ENCODE measurements at places on chromosomes 3 and 15.

DNA sequence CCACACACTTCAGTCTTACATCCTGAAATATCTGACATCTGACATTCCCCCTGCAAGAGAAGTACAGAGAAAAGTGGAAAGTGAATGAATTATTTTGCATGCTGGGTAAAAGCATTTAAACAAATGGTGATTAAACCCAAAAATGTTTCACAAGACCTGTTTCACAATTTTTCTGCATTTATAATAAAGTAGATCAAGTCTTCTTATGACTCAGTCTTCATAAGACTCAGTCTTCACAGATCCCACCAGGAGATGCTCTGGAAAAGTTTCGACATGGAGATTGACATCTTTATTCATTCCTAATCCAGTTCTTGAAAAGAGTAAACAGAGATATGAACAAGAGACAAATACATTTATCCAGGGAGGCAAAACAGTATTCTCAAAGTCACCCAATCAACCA lies 13.2 kb upstream of the EDC3 start:
- no peak for DNase-seq

DNA sequence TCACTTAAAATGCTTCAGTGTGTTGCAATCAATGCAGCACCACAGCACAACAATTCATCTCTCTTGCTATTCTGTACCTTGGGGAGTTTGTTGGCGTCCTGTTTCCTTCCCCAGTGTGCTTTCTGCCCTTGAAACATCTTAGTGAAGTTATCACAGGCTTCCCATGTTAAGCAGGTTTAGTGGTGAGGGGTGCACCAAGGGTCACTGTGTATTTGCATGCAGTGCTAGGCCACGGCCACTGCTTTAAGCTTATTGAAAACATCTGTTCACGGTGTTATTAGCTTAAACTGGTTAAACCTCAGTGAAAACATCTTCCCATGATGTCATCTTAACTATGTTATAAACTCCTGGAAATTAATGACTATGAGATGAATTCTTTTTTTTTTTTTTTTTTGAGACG lies 217.3 kb upstream of the GOLIM4 start:
- no peak for DNase-seq

DNA sequence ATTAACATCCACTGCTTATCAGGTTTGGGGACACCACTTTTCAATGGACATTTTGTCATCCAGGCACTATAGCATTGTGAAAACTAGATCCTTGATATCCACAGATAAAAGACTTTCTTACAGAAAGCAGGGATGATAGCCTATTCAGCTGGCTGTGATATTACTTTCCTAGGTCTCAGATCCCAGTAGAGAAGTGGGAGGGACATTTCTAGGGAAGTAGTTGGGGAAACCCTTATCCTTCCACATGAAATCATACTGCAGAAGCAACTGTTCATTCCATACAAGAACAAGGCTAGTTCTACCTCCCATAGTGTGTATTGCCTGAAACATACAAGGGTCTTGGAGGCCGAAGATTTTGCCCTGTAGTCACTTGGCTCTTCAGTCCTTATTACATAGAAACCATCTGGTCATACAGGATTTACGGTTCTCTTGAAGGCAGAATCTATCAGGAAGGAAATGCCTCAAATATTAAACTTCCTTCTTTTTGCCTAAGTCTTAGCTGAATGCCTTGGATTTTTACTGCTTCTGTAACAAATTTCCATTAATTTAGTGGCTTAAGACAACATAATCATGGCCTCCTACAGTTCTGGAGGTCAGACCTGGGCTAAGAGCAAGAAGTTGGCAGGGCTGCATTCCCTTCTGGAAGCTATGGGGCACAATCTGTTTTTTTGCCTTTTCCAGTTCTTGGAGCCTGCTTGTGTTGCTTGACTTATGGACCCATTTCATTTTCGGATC lies 119.4 kb downstream of the ECT2 start:
- no peak for DNase-seq

DNA sequence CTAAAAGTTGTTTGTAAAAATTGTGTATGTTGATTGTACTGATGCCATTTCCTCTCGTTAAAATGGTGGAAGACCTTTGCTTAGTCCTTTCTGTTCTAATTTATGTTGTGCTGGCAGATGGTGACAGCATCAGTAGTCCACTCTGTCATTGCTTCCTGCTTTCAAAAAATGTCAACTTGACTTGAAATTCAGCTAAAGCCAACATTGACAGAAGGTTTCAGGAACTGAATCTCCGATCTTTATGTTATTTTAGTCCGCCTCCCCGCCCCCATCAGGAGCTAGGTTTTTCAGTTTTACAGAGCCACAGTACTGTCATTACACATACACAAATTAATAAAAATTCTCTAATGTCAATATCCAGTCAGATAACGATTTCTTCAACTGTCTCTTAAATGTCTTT lies 1.5 kb downstream of the CEP63 start:
- DNase-seq, result no peak

DNA sequence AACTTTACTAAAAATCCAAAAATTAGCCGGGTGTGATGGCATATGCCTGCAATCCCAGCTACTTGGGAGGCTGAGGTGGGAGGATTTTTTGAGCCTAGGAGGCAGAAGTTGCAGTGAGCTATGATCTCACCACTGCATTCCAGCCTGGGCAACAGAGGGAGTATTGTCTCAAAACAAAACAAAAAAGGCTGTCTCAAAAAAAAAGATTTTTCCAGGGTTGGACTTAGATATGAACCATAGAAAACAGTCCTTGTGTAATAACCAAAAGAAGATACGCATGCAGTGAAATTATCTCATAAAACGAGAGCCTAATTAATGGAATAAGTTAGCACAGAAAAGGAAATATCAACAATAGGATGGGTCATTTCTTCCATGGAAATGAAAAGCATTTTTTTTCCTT lies 320.4 kb upstream of the RASGRP1 start:
- no peak for DNase-seq

DNA sequence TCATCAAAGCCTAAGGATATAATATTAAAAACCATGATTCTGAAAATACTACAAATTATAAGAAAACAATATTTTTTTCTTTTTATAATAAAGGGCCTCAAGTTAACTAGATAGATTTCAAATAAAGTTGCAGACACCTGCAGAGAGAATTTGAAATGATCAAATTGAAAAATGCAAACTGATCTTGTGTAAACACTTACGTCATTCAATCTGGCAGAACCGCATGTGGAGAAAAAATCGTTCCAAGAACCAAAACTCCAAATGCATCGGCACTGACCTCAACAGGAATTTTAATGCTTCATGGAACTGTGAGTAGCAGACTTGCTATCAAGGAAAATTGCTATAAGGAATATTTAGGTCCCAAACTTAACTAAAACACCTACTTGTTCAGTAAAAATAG lies 17.2 kb downstream of the CPA3 start:
- no peak for DNase-seq

- DNase-seq, result no peak
These were observed 33.6 kb downstream of the MYO5A start for GRCh38 chr15:52495125-52495524.

DNA sequence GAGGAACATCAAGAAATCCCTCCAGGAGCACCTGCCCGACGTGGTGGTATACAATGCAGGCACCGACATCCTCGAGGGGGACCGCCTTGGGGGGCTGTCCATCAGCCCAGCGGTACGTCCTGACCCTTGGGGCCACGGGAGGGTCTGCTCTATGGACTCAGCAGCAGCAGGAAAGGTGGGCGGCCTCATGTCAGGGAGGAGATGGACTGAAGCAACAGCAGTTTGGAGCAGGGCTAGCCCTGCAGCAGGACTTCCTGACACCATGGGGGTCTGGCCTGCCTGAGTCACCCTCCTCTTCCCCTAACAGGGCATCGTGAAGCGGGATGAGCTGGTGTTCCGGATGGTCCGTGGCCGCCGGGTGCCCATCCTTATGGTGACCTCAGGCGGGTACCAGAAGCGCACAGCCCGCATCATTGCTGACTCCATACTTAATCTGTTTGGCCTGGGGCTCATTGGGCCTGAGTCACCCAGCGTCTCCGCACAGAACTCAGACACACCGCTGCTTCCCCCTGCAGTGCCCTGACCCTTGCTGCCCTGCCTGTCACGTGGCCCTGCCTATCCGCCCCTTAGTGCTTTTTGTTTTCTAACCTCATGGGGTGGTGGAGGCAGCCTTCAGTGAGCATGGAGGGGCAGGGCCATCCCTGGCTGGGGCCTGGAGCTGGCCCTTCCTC lies 24.2 kb downstream of the HDAC11 start:
- DNase-seq, result no peak

DNA sequence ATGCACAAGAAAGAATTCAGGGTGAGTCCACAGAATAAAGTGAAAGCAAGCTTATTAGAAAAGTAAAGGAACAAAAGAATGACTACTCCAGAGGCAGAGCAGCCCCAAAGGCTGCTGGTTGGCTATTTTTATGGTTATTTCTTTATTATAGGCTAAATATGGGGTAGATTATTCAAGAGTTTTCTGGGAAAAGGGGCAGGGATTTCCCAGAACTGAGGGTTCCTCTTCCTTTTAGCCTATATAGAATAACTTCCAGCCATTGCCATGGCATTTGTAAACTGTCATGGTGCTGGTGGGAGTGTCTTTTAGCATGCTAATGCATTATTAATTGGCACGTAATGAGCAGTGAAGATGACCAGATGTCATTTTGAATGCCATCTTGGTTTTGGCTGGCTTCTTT lies 13.6 kb downstream of the GLDN start:
- DNase-seq, result no peak

- DNase-seq, result no peak
These were observed 46.4 kb downstream of the TMEM44 start for GRCh38 chr3:194586836-194587235.

- no peak for DNase-seq
These were observed 89.0 kb downstream of the DCUN1D1 start for GRCh38 chr3:182891364-182891763.

DNA sequence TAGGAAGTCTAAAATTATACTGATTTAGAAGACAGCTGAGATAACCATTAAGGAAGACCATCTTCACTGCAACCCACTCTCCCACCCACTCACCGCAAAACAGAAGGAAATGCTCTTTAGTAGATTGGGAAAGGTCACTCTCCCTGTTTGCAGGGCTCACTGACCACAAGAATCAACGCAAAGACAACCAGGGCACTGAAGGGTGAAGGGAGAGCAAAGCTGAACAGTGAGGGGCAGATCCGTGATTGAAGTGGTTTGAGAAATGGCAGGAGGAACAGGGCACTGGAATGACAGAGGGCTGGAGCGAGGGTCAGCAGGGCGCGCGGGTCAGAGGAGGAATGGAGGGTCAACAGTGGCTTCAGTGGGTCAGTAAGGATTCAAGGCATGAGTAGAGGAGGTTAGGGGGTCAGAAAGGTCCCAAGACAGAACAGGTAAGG lies 520 bp downstream of the MESD start:
- no peak for DNase-seq

DNA sequence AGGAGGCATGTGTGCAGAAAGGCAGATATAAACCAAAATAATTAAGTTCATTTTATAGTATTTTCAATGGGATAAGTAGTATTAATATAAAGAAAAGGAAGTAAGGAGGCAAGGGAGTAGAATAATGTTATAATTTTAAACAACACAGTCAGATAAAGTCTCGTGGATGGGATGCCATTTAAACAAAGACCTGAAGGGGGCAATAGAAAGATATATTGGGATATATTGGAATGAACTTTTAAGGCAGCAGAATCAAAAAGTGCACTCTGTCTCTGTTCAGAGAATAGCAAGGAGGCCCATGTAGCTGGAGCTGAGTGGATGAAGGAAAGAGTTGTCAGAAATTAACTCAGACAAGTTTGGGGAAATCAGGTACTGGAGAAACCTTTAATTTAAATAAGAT lies 158.7 kb downstream of the CGGBP1 start:
- DNase-seq, result no peak

- DNase-seq, result no peak
These were observed 68.8 kb upstream of the DLG1 start for GRCh38 chr3:197367081-197367780.

- peak; percentile 39 for DNase-seq
These were observed 51.0 kb downstream of the NKIRAS1 start for GRCh38 chr3:23865595-23866396.

- DNase-seq, result no peak
These were observed 57.6 kb upstream of the CHRM5 start for GRCh38 chr15:33910741-33911140.

DNA sequence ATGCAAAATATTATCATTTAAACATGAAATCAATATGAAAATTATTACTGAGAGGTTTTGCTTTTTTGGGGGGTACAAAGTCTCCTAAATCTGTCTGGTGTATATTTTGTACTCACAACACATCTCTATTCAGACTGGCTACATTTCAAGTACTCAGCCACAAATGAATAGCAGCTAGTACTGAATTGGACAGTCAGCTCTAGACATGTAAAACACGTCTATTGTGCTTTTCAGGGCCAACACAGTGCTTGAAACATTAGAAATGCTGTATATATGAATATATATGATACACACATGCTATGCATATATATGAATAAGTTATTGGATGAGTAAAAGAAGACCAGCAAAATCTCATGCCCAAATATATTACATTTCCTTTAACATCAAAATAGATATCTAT lies 103.8 kb upstream of the CFAP20DC start:
- no peak for DNase-seq

GRCh38 chr15:63198371-63199250 lies 9.2 kb downstream of the RAB8B start:
- DNase-seq, result no peak

GRCh38 chr3:126355777-126356372 lies 1.3 kb downstream of the KLF15 start:
- peak; percentile 94 for DNase-seq

GRCh38 chr15:88663141-88663621 lies 24.4 kb downstream of the ISG20 start:
- DNase-seq, result no peak

DNA sequence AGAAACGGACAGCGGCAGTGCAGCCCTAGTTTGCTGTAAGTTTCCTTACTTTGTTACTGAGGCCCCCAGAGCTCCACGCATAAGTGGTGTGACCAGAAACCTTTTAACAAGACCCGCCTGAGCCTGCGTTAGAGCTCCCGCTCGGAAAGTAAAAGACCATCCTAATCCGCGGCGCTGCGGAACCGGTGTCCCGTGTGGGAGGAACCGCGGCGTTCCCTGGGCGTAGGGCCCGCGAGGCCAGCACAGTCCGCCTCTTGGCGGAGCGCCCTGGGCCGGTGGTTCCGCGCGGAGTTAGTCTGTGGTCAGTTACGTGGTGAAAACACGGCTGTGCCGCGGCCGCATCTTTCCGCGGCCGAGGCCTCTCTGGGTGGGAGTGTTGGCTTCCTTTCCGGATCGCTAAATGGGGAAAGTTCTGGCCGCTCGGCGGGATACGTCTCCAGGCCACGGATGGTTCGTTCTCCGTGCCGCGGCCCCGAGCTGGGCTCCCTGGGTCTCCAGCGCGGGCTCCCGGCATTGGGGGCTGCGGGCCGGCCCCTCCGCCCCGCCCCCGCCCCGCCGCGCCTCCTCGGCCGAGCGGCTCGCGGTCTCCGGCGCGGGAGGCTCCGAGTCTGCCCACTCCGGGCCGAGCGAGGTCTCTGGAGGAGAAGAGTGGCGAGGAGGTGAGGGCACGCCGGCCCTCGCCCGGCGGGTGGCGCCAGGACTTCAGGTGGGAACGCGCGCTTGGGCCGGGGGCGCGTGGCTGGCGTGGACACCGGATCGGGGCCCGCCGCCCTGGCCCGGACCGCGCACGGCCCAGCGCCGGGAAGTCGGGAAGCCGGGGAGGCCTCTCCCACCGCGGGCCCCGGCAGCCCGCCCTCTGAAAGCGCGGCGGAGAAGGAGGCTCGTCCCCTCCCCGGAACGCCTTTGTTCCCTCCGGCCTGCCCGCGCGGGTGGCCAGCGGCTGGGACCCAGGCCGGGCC lies 754 bp downstream of the B3GNT5 start:
- peak; percentile 48 for DNase-seq

All from head of caudate nucleus (tissue), 42 donors.